ENCODE measurements at places on chromosomes 2 and 18. TPM values are rescaled to one million over a fixed set of nuclear protein-coding genes. Genes with fewer than 3 reads are reported as not detected.

Gene PASK
- 26.7 TPM for polyA plus RNA-seq

DNA sequence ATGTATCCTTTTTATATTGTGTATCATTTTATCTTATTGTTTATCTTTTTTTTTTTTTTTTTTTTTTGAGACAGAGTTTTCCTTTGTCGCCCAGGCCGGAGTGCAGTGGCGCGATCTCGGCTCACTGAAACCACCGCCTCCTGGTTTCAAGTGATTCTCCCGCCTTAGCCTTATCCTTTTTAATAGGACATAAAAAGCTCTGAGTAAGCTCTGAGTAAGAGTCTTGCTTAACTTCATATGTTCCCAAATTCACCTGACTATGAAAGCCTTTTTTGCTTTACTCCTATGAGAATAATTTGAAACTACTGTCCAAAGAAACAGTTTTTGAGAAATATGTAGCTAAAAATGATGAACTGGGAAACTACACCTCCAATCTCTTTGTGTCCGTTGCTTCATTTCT, 525.5 kb downstream of the IRS1 start:
- no peak for DNase-seq

Gene MAP3K19
- polyA plus RNA-seq = 0.35 TPM

DNA sequence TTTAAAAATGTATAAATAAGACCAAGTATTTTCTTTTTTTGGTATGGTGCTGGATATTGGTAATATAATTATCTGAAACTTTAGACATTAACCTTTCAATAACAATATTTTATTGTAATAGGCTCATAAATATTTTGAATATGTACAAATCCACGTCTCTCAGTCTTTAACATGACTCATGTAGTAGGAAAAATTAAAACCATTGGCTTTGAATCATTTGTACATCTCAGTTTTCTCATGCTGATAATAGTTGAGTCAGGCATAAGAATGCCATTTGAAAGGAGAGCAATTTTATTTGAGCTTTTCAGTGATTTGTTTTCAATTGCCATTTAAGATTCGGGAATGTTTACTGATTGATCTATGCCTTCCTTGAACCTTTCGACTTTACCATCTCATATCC, 364.8 kb downstream of the TGIF1 start:
- no peak for DNase-seq

- DNase-seq = no peak
These were observed 144.7 kb downstream of the COL6A3 start for GRCh38 chr2:237269138-237269875.

Gene POU3F3
- polyA plus RNA-seq = 85.2 TPM

DNA sequence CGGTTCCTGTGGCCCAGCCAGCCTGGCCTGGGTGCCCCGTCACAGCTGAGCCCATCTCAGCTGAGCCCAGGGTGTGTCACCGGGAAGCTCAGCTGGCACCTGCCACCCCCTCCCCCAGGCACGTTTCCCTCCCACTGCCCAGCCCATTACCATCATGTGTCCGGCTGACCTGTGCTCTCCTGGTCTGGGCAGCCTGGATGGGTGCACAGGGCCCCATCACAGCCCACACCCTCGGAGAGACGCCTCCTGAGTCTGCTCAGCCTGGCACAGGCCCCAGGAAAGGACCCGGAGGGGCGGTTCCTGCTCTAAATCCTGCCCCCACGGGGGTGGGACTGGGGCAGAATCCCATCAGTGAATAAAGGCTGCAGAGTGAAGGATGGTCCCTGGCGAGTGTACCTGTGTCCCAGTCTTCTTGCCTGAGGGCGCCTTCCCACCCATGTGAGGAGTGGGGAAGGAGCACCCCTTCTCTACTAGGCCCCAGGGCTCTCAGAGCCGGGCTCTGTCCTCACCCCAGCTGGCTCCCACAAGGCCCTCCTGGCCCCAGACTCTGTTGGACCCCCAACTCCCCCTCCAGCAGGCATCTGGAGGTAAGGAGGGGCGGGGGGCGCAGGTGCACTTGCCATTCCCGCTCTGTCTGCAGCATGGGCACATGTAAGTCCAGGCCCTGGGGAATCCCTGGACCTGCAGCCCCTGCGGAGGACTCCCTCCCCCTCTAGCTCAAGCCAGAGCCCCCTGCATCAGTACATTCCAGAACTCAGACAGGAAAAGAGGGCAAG, 21.2 kb downstream of the GPC1 start:
- DNase-seq = no peak

Gene CYRIA
- 3.3 TPM for polyA plus RNA-seq

DNA sequence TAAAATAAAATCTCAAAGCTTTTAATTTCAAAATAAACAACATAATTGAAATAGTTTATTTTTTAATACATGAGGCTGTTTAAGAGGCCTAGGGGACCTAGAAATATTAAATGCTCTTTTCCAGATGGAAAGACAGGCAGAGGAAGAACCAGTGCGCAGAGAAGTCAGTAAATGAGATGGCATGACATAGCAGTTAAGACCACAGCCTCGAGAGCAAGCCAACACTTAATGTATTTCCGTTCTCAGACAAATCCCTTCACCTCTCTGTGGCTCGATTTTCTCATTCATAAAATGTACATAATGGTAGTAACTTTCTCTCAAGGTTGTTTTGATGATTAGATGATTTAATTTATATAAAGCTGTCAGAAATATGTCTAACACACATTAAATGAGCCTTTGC, 405.1 kb upstream of the CWC22 start:
- no peak for DNase-seq

DNA sequence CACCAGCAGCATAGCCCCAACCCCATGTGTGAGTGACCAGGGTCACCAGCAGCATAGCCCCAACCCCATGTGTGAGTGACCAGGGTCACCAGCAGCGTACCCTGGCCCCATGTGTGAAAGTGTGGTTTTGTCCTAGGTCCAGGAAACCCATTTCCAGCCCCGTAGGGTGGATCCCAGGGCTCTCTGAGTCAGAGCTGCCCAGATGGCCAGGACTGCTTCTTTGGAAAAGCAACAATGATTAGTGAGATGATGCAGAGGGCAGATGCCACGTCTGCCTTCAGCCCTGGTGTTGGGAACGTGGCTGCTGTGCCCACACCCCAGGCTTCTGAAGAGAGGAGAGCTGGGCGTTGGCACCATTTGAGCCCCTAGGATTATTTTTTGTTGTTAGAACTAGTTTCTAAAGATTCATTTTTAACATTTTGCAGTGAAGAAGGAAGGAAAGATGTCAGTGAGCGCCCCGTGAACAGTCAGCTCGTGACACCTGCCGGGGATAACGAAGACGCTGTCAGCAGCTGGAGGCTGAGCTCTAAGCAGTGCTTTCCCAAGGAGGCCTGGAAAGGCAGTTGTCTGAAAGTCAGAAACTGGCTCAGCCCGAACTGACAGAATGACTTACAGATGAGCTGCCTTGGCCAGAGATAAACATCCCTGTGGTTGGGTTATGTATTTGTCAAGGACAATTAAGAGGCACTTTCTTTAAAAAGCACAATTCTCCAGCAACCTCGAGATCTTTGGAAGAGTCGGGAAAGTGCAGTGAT, 32.1 kb upstream of the KCNG2 start:
- no peak for DNase-seq

DNA sequence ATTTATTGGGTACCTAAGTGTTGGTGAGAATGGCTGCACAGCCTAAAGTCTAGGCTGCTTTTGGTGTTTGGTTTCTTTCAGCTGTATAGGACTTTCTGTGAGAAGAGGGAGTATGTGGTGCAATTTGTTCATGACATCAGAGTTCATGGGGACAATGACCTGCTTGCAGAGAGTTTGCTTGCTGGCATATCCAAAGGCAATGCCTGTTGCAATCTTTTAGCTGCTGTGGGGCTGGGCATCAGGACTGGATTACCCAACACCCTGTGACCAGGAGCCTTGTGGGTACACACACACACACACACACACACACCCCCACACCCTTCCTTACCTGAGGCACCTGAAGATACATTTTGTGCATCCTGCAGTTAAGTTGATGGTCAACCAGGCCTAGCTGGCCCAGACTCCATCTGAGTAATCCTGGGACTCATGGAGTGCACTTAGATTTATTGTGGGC, 68.4 kb downstream of the LIPG start:
- DNase-seq = no peak

Gene NOL4
- 1.8 TPM for polyA plus RNA-seq

GRCh38 chr2:8999797-9000196, 3.7 kb downstream of the MBOAT2 start:
- DNase-seq = no peak

DNA sequence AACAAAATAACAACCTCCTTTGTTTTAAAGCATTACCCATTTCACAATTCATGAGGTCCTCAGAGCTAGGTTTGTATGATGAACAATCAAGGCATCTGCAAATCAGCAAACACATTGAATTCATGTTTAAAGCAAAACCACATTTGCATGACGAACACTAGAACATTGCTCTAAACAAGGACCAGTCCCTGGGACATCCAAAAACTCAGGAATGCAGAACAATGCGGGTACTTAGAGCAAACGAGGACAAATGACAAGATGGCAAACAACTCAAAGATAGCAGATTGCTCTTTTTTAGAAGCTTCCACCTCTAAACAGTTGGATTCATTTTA, 45.7 kb upstream of the RALBP1 start:
- DNase-seq = no peak

- DNase-seq = no peak
These were observed 214.8 kb downstream of the IKZF2 start for GRCh38 chr2:212936572-212936971.
